ENCODE measurements at places on chromosomes 16 and 17.

- DNase-seq: no peak
Observed at GRCh38 chr17:79670537-79671084, 59.8 kb upstream of the RBFOX3 start.

DNA sequence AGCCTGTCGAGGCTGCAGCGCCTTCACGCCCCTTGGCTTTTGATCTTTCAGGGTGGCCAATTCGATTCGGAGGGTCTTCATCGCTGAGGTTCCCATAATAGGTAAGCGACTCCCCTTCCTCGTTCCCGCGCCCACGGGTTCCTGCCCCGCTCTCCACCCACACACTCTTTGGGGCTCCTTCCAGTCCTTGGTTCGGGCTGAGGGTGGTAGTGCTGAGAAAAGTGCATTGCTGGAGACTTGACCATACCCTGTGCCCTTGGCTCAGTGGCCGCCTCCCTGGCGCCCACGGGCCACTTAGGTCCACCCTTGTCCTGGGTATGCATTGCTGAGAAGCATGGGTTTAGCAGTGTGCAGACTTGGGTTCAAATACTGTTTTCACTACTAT lies 491 bp downstream of the POLR2C start:
- DNase-seq: no peak

DNA sequence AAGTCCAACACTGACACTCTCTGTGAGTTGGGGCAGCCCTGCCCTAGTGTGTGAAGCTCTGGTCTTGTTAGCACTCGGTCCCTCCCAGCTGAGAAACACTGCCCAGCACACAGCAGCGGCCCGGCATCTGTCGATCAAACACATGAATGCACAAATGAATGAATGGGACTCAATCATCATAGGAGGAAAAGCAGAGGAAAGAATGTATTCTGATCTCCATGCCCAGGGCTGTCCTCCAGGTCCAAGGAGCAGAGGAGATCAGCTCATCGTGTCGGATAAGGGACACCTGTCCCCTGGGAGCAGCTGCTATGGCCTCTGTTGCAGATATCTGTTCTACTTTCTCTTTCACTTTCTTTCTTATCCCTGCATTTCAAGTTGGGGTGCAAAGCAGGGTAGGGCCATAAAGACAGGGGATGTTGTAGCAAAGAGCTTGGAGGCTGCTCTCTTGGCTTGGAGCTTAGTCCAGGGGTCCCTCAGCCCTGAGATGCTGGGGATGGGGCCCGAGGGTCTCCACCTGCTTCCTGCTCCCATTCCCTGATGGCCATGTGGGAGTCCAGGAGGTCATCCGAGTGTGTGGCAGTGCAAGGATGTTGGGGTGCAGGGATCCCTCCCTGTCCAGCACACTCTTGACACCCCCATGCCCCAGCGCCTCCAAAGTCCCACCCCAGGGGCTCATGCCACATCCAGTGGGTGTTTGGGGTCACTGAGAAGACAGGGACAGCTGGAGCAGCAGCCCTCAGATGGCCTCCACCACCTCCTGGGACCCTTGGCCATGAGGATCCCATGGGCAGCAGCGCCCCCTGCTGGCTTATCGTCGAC lies 88.2 kb downstream of the IRF8 start:
- no peak for DNase-seq

DNA sequence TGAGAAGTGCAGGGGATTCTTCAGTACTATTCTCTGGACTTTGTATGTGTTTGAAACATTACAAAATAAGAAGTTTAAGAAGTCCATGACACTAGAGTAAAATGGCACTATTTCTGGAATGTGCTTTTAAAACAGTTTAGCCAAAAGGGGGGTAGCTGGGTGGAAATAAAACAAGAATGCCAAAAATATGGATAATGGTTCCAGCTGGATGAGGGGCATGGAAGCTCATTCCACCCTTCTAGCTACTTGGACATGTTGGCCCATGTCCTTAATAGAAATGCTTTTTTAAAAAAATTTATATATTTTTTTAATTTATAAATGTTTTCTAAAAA lies 13.1 kb downstream of the ZC3H7A start:
- no peak for DNase-seq

GRCh38 chr16:49594153-49594552 lies 220.5 kb downstream of the C16orf78 start:
- no peak for DNase-seq

DNA sequence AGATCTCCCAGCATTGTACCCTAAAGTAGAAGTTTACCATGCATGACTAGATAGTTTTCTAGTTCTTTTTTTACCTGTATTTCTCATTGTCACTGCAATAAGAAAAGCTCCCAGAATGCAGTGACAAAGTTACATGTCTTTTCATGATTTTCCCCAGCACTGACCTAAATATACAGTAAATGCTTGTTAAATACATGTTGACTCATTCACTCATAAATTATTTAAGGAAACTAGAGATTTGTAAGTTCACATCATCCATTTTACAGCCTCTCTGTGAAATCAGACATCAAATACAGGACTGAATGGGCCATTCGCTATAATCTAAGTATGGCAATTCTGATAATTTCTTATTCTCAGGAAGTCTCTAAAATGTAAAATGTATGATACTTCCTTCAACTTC lies 258.9 kb upstream of the AXIN2 start:
- DNase-seq: no peak

- no peak for DNase-seq
Observed at GRCh38 chr17:79695797-79696609, 34.7 kb upstream of the ENPP7 start.

- DNase-seq: no peak
Observed at GRCh38 chr17:44932096-44932786, 15.3 kb downstream of the KIF18B start.

GRCh38 chr16:22641131-22641628 lies 130.5 kb downstream of the NPIPB5 start:
- DNase-seq: peak; percentile 75

DNA sequence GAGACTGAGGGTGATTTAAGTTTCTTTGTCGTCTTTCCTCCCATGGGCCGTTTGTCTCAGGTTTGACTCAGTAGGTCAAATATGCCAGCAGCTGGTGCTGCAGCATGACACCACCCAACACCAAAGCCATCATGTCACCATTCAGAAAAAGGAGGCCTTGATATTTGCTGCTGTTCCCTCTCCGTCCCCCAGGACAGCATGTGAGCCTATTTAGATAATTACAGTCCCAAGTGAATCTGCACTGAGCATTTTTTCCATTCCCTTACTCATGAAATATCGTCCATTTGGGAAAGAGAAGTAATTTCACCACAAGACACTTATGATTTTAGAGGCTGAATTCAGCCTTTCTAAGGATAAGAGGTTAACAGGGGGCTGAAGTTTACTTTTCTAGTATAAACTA lies 62.2 kb upstream of the ADORA2B start:
- no peak for DNase-seq

DNA sequence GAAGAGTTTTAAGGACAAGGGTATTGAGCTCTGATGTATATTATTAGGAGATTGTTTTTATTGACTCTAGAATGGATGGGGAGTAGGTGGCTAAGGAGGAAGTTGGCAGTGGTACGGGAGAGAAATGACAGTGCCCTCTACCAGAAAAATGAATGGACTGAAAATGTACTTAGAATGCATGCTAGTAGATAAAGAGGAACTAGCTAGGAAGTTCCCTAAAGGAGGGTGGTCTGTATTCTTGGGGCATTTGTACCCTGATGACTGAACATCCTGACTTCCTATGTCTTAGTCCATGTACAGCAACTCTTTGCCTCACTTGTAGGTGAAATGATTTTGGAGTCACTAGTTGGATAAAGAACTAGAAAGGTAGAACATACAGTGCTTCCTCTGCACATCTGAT lies 581.5 kb upstream of the RBFOX1 start:
- DNase-seq: no peak

DNA sequence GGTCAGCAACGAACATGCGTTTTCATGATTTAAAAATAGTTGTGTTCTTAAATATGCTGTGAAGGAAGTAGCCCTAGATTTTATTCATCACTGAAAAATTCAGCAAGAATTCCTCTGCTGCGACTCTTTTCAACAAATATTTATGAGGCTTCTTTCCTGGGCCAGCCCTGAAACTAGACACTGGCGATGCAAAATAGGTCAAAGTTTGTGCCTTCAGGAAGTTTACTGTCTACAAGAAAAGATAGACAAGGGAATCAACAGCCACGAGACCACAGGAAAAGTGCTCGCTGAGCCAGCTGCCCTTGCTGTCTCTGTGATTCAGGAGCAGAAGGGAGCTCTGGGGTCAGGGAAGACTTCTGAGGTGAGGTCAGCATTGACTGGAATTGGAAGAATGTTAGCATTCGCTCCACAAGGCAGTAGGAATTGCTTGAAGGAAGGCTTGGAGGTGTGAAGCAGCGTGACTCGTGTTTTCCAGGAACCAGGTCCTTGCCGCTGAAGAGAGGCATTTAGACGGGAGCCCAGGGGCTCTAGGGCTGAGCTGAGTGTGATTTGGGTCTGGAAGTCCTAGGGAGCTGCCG lies 1.9 kb upstream of the RPL26 start:
- peak; percentile 57 for DNase-seq

- no peak for DNase-seq
Observed at GRCh38 chr17:34601416-34601815, 22.0 kb downstream of the TMEM132E start.

GRCh38 chr17:15006421-15007128 lies 258.6 kb downstream of the PMP22 start:
- DNase-seq: no peak

DNA sequence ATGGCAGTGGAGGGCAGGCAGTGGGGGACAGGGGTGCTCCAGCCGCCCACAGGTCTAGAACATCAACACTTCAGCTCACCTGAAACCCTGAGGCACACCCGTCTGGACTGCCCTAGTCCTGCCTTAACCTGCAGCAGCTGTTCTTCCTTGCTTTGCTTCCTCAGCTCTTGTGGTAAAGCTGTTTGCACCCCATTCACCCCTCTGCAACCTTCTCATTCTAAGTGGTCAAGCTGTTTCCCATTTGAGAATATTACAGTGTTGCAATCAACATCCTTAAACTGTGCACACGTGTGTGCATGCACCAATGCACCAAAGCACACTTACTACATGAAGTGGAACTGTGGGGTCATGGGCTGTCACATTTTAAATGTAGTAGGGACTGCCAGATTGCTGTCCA lies 32.4 kb downstream of the SCNN1B start:
- DNase-seq: no peak

DNA sequence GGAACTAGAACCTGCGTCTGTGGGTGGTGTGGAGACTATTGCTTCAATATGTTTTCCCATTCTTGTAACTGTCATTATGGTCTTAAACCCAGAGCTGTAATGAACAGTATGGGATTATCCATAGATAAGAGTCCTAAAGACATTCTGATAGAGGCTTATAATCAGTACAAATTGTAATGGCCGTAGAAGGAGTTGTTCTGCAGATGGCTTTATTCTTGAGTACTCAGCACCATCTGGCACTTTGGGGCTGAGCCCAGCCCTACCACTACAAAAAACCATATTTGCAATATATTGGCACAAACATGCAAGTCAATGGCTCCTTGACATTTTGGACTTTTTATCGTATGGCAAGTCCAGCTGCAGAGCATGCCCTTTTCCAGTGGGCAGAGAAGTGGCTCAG lies 150.0 kb downstream of the HS3ST4 start:
- DNase-seq: no peak

GRCh38 chr16:27495191-27495590 lies 54.5 kb downstream of the GTF3C1 start:
- no peak for DNase-seq

DNA sequence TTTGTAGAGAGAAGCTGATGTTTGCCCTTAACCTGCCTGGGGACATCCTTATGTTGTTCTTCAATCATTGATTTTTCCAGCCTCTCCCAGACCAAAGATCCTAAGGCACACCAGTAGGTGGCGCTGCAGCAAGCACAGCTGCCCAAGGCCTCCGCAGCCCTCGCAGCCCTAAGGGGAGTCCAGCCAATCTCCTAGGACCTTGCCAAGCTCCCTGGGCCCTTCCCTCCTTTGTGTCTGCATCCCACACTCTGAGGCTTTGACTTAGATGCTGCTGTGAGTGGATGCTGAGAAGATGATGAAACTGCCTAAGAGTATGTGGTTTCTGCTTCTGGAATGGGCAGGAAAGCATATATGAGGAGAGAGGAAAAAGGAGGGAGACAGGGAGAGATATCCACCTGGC lies 47.1 kb downstream of the SPACA3 start:
- peak; percentile 42 for DNase-seq

Measured in T47D (cell line).